ENCODE measurements at places on chromosomes 11 and 22.

GRCh38 chr22:38638216-38638615, 18.0 kb downstream of the FAM227A start:
- DNase-seq: peak; percentile 15

- no peak for DNase-seq
Measured at GRCh38 chr11:76074148-76075095, 131.9 kb downstream of the WNT11 start.

GRCh38 chr11:119701591-119702549, 27.1 kb downstream of the NECTIN1 start:
- peak; percentile 52 for DNase-seq

- DNase-seq: no peak
Measured at GRCh38 chr11:4030197-4030596, 64.4 kb upstream of the RRM1 start.

DNA sequence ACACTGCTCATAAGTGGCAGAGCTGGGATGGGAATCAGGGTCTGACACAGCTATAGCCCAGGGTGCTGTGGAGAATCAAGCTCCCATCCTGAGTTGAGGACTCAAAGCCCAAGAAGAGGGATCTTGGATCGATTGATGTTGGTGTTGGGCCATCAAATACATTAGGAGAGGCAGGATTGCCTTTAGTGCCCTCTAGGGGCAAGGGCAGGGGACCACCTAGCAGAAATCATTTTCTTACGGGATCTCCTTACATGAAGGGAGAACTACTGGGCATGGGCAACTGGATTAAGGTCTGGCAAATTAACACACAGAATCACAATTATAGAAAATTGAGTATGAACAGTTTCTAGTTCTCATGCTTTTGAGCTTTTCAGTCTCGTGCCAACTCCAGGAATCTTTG, 24.9 kb upstream of the EMSY start:
- DNase-seq: no peak

- DNase-seq: no peak
Measured at GRCh38 chr11:120575461-120575860, 63.9 kb downstream of the GRIK4 start.

GRCh38 chr22:24809331-24809730, 3.3 kb downstream of the SGSM1 start:
- no peak for DNase-seq

- DNase-seq: peak; percentile 7
Measured at GRCh38 chr11:32435152-32435480, 223 bp downstream of the WT1 start.

- DNase-seq: no peak
Measured at GRCh38 chr11:66902486-66903177, 45.8 kb downstream of the LRFN4 start.

- no peak for DNase-seq
Measured at GRCh38 chr22:29469755-29470154, 10.3 kb upstream of the NEFH start.

GRCh38 chr11:103147627-103148026, 38.4 kb downstream of the DYNC2H1 start:
- DNase-seq: no peak

DNA sequence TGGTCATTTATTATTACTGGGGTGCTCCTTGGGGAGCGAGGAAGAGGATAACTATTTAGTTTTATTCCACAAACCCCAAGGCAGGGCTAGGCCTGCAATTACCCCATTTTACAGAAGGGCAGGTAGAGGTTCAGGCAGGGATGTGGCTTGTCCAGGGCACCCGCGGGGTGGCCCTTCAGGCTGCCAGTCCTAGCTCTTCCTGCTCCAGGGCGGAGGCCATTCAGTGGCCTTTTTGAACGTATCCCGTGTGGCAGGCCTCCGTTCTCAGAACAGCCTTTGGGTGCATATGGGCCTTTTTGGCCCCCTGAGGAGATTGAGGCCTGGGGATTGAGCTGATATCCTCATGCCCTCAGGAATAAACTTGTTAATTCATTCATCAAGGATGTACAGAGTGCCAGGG, 66.2 kb downstream of the MPPED1 start:
- no peak for DNase-seq

DNA sequence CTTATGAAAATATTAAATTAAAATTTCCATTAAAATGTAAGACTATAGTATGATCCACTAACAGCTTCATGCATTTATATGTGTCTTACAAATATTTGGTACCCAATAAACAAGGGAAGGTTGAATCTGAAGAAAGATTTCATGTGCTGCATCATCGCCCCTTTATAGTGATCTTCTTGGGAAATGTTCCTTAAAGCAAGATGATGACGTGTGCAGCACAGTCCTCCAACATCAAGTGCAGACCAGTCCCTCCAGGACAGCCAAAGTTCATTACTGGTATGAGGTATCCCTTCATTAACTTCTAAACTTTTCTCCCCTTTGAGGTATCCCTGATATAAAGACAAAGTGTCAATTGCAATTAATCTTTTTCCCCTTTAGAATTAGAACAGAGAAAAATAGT, 567.0 kb downstream of the METTL15 start:
- no peak for DNase-seq

- no peak for DNase-seq
Measured at GRCh38 chr11:111966678-111967077, 29.5 kb downstream of the DIXDC1 start.

- DNase-seq: no peak
Measured at GRCh38 chr22:22394591-22394990, 114.0 kb downstream of the ZNF280B start.

- DNase-seq: no peak
Measured at GRCh38 chr22:42078469-42079318, 806 bp upstream of the SMDT1 start.

- DNase-seq: peak; percentile 23
Measured at GRCh38 chr11:55942785-55943392, 6.7 kb upstream of the OR5I1 start.

GRCh38 chr11:128956401-128957201, 13.9 kb upstream of the TP53AIP1 start:
- peak; percentile 75 for DNase-seq

GRCh38 chr11:69563946-69564775, 76.8 kb upstream of the CCND1 start:
- peak; percentile 49 for DNase-seq

DNA sequence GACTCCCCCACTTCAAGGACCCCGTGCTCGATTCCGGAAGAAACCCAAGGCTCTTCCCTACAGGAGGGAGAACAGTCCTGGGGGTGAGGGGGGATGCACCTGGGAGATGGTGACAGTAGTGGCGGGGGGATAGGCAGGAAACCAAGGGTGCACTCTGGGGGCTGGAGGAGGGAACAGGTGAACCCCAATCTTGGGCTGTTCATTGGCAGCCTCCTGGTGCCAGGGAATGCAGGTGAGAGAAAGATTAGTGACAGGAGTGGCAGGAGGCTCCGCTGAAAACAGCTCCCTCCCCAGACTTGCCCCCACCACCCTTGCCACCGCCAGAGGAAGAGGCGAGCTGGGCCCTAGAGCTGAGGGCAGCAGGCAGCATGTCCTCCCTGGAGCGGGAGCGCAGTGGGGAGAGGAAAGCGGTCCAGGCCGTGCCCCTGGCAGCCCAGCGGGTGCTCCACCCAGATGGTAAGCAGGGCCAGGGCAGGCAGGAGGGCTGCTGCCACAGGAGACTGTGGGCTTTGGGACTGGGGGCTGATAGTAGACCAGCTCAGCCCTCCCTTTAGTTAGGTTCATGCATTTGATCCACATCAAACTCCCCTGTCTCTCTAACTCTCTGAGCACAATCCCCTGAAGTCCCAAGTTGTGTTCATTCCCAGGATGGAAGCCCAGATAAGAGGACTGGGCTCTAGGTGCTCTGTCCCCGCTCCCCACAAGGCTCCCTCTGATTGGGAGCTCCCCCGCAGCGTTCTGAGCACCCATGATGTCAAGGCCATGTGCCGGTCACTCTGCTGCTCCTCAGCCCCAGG, 14.5 kb downstream of the ROBO3 start:
- DNase-seq: no peak

DNA sequence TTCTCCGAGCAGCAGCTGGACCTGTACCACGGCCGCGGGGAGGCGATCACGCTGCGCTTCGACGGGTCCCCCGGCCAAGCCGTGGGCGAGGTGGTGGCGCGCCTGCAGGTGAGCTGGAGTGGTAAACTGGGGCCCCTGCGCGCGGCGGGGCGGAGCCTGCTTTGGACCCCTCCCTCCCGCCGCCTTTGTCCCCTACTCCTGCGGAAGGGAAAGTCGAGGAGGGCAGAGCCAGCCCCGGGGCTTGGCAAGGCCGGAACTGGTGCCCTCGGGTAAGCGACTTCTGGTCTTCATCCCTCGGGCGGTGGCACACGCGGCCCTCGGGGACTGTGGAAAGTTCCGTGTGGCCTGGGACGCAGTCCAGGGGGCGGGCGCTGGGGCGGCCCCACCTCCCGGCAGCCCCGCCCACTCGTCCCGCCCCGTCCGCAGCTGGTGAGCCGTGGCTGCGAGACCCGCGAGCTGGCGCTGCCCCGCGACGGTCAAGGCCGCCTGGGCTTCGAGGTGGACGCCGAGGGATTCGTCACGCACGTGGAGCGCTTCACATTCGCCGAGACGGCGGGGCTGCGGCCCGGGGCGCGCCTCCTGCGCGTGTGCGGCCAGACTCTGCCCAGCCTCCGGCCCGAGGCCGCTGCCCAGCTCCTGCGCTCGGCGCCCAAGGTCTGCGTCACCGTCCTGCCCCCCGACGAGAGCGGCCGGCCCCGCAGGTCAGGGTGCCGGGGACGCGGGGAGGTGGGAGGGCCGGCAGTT, 9.2 kb downstream of the SIPA1 start:
- DNase-seq: no peak

- DNase-seq: peak; percentile 40
Measured at GRCh38 chr11:58061813-58062212, 31.1 kb downstream of the OR6Q1 start.

GRCh38 chr11:3808861-3809623, 682 bp downstream of the PGAP2 start:
- DNase-seq: peak; percentile 51

DNA sequence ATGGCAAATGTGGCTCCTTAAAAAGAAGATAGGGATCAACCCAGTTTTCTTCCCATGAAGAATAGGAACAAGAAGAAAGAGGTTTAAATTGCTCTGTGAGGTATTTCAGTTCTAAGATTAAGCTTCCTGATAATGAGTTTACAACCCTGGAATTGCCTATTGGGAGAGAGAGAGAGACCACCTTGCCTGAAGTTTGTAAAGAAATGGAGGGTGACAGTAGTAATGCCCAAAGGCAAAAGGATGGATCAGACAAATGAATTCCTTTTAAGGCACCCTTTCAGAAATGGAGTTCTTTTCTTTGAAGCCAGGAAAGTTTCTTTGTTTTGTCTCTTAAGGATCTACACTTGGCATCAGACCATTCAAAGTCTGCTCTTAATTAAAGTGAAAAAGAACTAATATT, 74.3 kb downstream of the DDIAS start:
- DNase-seq: no peak

- no peak for DNase-seq
Measured at GRCh38 chr22:19569276-19569640, 45.0 kb upstream of the CLDN5 start.

- DNase-seq: no peak
Measured at GRCh38 chr11:130459521-130459920, 11.1 kb downstream of the ADAMTS15 start.

- no peak for DNase-seq
Measured at GRCh38 chr22:20660441-20661054, 113.4 kb upstream of the SERPIND1 start.

DNA sequence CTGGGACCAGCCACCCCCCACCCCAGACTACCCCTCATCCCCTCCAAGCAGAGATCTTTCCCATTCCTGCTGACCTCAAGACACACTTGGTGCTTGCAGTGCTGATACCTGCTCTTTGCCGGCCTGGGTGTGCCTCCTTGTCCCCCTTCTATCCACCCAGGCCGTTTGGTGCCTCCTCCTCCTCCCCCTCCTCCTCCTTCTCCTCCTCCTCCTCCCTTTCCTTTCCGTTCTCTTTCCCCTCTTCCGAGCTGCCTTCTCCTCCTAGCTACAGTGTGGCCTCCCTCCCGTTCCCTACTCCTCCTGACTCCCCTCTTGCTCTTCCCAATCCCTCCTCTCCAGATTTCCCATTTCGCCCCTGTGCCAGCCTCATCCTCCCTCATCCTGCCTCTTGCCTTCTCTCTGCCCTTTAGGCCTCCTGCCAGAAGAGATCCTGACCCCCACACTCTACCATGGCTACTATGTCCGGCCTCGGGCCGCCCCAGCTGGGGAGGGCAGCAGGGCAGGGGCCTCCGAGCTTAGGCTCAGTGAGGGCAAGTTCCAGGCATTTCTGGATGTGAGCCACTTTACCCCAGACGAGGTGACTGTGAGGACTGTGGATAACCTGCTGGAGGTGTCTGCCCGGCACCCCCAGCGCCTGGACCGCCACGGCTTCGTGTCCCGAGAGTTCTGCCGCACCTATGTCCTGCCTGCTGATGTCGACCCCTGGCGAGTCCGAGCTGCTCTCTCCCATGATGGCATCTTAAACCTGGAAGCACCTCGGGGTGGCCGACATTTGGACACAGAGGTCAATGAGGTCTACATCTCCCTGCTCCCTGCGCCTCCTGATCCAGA, 712 bp downstream of the HSPB2 start:
- DNase-seq: no peak
